ELR (cell line): ENCODE measurements at places on chromosomes 16 and 17.

DNA sequence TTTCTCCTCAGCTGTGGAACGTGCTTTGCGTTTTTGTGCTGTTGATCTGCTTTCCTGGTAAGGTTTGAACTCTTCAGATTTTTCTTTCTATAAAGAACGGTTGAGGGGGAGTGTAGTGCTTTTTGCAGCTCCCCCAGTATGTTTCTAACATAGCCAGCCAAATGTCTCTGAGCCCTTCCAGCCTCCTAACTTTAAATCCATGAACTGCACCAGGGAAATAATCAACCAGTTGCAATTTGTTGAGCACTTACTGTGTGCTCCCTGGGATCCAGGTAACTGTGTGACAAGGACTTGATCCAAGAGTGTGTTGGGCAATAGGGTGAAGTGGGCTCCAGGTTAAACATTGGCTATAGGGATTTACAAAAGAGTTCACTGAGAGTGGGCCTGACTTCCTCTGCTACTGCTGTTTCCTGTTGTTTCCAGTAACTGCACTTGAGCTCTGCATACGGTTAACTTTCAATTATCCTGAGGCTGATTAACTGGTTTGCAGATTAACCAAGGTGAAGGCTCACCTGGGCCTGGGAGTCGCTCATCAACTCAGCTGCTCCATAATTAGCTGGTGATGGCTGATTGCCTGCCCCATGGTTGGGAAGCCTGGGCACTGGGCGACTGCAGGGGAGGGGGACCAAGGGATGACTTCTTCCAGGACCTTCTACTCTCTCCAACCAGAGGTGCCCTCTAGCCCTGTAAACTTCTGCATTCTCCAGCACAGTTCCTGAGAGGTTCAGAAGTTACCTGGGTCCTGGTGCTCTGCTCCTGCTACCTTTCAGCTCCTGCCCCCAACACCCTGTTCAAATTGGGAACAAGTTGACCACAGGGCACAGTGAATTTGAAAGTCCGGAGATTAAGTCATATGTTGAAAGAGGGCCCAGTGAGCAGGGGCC, 19.5 kb downstream of the HLF start:
- no peak for DNase-seq

DNA sequence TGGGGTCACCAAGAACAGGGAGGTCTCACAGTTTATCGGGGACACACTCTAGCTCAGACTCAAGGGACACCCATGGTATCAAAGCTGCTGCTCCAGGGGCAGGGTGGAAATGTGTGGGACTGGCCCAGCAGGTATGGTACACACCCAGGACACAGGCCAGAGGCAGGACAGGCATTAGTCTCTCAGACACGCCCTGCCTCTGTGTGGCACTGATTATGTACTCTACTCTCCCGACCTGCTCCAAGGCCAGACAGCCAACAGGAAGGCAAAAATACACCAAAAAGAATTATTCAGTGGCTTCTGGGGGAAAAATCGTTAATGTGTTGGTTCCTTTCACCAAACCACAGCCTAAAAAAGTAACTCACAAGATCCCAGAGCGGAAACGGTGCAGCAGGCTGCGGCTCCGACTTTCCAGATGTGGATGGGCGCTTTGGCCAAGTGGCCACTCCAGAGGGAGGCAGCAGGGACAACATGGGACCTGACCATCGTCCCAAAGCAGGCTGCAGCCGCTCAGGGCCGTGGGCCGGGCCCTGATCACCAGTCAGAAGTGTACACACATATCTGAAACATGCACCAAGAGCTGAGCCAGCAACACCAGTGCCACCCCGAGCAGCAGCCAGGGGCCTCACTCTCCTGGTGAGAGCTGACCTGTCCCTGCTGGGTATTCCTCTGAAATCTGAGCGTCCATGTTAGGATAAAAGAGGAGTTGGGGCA, 1.0 kb upstream of the SIRT7 start:
- no peak for DNase-seq

DNA sequence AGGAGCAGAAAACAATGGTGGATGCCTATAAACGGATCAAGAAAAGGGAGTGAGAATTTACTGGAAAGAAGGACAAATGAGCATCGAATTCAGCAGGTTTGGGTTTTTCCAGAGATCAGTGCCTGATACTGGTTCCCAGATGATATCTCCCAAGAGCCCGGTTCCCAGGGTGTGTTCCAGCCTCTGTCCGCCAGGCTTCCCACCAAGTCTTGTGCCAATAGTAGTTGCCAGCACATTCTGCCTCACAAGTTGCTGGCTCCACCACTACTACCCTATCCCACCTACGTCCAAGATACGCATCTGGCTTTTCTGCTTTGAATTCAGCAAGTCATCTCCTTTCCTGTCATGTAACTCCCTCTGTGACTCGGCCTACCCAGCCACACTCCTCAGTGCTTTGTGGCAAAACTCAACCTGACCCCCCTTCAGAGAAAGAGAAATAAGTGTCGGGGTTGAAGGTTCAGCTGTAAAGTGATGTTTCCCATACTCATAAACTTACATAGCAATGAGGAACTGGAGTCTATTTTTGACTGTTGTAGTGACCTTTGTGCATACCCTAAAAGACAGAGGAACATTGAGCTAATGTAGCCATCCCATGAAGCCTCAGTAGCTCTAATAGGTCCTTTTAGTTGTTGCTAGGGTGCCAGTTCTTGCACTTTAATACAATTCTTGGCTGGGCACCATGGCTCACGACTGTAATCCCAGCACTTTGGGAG, 277.0 kb downstream of the IRX3 start:
- no peak for DNase-seq

- no peak for DNase-seq
Measured at GRCh38 chr16:66360624-66361324, 5.7 kb upstream of the CDH5 start.

GRCh38 chr17:53321651-53322050, 501.1 kb upstream of the KIF2B start:
- no peak for DNase-seq

- peak; percentile 79 for DNase-seq
Measured at GRCh38 chr16:68040506-68041288, 17.6 kb downstream of the DUS2 start.

DNA sequence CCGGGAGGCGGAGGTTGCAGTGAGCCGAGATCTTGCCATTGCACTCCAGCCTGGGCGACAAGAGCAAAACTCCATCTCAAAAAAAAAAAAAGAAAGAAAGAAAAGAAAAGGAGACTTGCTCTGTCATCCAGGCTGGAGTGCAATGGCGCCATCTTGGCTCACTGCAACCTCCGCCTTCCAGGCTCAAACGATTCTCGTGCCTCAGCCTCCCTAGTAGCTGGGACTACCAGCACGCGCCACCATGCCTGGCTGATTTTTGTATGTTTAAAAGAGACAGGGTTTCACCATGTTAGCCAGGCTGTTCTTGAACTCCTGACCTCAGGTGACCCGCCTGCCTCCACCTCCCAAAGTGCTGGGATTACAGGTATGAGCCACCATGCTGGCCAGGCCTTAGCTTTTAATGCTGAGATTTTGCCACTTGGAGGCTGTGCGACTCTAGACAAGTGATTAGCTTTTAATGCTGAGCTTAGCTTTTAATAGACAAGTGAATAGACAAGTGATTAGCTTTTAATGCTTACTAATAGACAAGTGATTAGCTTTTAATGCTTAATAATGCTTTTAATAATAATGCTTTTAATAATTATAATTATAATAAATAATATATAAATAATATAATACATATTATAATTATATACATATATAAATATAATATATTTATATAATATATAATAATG, 9.6 kb downstream of the LDAF1 start:
- DNase-seq = no peak

GRCh38 chr16:11203111-11203623, 52.8 kb downstream of the SOCS1 start:
- no peak for DNase-seq

- no peak for DNase-seq
Measured at GRCh38 chr16:15518381-15519351, 84.3 kb downstream of the BMERB1 start.
